ENCODE measurements at places on chromosomes 7 and 10.

GRCh38 chr10:117553815-117554172 is 11.2 kb downstream of the EMX2 start:
- no peak for DNase-seq

DNA sequence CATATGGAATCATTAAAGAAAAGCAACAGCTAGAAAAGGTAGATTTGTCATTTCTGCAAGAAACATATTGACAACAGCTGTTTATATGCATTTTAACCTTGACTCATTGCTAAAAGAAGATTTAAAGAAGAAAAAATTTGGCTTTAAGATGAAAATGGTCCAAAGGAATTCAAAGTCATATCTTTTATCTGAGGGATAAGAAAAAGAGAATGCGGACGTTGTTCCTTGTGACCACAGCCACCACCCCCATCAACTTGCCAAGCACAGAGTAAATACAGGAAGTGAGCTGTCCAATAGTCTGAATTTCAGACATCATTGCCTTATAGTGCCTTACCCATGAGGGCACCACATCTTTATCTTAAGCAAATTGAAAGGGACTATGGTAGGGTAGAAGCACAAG is 7.3 kb upstream of the CRPPA start:
- no peak for DNase-seq

- no peak for DNase-seq
Observed at GRCh38 chr10:86715156-86715795, 41.1 kb upstream of the BMPR1A start.

DNA sequence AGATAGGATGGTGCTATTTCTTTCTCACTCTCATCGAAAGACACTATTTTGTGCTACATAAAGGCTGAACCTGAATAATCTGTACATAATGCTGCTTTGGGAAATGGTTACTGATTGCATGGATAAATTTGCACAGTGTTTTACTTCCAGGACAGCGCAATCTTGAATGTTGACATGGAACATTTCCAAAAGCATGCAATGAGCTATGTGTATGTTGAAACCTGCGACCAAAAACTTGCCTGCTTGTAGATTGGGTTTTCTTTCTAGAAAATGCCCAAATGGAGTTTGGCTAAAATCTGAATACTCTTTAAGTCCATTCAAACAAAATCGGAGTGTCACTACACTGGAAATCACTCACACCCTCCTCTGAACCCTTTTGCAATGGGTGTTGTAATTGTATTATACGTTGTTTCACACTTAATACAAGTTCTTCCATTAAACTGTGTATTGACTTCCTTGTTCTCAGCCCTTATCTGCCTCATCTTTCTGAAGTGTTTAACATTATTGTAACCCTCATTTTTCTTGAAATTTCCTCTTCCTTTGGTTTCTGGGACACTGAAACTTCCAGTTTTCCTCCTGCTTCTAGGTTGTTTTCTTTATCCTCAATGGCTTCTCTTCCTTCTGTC is 73.7 kb upstream of the CAPZA2 start:
- no peak for DNase-seq

DNA sequence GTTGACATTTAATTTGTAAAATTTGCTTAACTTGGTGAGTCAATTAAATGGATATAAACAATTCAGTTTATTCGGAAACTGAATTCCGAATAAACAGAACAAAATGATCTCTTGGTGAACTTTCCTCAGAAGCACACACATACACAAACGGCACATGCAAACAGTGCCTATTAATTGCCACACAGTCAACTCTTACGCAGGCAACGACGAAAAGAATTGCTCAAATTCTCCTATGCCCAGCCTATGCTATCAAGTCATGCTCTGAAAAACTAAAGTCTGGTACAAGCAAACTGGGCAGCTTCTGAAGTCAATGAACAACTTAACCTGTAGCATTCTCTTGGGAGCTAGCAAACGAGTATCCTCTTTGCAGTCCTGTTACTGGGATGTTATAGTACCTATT is 38.8 kb upstream of the ASL start:
- DNase-seq, result no peak

DNA sequence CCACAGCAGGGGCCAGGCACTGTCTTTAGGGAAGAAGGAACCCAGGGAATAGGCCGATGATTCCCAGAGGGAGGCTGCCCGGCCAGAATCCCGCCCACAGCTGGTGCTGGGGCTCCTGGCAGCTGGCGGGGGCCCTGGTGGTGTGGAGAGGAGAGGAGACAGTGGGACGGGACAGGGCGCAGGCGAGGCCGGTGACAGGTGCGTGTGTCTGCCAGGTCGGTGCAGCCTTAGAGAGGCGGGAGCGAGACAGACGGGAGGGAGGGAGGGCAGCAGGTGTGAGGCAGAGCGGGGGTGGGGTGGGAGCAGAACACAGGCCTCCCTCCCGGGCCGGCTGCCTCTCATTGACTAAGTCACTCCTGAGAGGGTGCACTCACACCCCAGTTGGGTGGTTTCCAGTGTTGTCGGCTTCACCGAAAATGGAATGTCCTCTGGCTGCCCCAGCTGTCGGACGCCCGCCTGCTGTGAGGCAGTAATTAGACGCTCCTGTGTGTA is 55.2 kb downstream of the ELFN1 start:
- DNase-seq, result no peak

- DNase-seq, result no peak
Observed at GRCh38 chr7:132435016-132435990, 141.0 kb downstream of the PLXNA4 start.

DNA sequence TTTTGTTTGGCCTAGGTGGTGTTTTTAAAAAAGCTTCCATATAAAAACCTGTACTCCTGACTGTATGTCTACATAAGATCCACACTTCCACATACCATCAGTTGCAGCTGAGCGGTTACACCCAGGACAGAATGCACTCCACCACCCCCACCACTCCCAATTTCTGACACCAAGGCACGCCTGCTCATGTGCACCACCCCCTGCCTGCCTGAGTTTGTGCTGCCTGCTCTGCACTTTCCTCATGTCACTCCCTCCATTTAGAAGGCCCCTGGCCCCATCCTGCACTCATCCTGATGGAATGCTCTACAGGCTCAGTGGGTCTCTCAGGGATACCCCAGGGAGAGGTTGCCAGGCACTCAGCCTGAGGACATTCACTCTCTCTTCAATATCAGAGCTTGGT is 6.5 kb downstream of the VPS41 start:
- no peak for DNase-seq

- no peak for DNase-seq
Observed at GRCh38 chr10:12716042-12716441, 285.5 kb downstream of the CCDC3 start.

GRCh38 chr7:135445690-135446089 is 64.2 kb downstream of the CNOT4 start:
- no peak for DNase-seq

DNA sequence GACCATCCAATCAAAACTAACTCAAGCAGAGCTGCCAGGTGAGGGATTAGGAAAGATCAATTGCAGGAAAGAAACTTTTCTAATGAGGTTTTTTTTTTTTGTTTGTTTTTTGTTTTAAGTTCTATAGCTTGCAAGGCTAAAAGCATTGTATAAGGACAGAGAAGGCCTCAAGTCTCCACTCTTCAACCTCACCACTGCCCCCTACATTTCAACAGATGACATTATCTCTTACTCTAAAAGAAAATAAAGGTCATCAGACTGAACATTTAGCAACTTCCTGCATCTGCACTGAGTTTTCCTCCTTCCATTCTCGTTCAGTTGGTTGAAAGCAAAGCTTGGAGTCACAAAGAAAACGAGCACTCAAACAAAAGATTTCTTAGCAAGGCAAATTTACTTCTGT is 45.2 kb upstream of the EXOC4 start:
- no peak for DNase-seq

- DNase-seq, result no peak
Observed at GRCh38 chr10:77034795-77035194, 602.8 kb downstream of the KCNMA1 start.

GRCh38 chr7:94941844-94942632 is 34.6 kb downstream of the PPP1R9A start:
- no peak for DNase-seq
